ENCODE measurements at places on chromosomes 1 and 21.
A peak's percentile ranks its signal among the peaks of the same experiment; 100 is the strongest.

GRCh38 chr1:22935433-22935832 is 37.2 kb downstream of the LACTBL1 start:
- no peak for DNase-seq

DNA sequence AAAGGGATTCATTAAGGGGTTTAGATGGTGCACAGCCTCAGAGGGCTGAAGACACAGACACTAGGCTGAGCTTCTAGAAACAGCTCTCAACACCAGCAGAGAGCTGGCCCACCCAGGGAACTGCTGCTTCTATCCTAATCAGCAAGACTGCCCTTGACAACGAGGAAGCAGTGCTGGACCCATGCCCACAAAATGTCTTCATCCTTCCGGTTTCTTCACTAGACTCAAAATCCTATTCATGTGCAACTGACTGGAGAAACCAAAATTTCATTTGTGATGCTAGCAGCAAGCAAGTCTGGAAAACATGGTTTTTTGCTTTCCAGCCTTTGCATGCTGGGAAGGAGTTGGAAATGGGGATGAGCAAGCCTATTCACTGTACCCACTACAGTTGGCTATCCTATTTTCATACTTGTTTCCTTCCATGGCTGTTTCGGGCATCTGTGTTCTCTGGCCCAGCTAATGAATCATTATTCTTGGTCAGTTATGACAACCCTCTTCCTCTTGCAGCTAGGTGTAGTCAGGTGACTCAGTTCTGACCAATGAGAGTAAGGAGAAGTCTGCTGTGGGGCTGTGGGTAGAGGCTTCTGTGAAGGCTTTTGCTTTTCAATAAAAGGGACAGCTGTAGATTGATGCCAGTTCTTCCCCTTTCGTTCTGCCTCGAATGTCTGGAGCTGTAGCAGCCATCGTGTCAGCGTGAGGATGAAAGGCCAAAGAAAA is 14.6 kb upstream of the TMEM61 start:
- DNase-seq = no peak

- peak; percentile 34 for DNase-seq
These were observed 43.0 kb downstream of the SLC9A1 start for GRCh38 chr1:27111626-27112573.

- DNase-seq = no peak
These were observed 209.9 kb upstream of the DEPDC1 start for GRCh38 chr1:68706639-68707317.

- DNase-seq = no peak
These were observed 504.1 kb upstream of the ADGRL2 start for GRCh38 chr1:81296601-81297000.

GRCh38 chr1:159942632-159943277 is 2.7 kb downstream of the IGSF9 start:
- no peak for DNase-seq

DNA sequence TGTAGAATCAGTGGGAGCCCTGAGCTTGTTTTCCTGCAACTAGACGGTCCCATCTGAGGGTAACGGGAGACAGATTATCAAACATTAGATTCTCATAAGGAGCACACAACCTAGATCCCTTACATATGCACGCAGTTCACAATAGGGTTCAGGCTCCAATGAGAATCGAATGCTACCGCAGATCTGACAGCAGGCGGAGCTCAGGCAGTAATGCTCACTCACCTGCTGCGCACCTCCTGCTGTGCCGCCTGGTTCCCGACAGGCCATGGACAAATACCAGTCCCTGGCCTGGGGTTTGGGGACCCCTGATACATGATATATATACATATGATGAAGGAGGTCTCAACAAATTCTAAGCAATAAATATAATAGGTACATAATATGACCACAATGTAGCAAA is 19.7 kb upstream of the SMIM12 start:
- no peak for DNase-seq

DNA sequence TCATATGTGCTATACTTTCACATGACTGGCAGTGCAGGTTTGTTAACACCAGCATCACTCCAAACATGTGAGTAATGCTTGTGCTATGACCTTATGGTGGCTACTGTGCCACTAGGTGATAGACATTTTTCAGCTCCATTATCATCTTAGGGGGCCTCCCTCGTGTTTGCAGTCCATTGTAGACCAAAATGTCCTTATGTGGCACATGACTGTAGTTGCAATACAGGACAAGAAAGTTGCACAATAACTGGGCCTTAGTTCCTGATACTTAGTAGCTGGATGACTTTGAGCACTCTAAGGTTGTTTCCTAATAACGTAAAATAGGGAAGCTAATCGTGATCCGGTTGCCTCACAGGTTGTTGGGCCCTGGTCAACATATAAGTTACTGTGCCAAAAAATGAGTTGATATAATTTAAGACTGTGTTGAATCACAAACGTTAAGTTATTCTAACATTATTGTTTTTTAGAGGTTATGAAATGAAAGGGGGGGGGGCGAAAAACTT is 511 bp upstream of the SNX27 start:
- DNase-seq = no peak

GRCh38 chr1:8598060-8598724 is 219.2 kb downstream of the RERE start:
- no peak for DNase-seq

DNA sequence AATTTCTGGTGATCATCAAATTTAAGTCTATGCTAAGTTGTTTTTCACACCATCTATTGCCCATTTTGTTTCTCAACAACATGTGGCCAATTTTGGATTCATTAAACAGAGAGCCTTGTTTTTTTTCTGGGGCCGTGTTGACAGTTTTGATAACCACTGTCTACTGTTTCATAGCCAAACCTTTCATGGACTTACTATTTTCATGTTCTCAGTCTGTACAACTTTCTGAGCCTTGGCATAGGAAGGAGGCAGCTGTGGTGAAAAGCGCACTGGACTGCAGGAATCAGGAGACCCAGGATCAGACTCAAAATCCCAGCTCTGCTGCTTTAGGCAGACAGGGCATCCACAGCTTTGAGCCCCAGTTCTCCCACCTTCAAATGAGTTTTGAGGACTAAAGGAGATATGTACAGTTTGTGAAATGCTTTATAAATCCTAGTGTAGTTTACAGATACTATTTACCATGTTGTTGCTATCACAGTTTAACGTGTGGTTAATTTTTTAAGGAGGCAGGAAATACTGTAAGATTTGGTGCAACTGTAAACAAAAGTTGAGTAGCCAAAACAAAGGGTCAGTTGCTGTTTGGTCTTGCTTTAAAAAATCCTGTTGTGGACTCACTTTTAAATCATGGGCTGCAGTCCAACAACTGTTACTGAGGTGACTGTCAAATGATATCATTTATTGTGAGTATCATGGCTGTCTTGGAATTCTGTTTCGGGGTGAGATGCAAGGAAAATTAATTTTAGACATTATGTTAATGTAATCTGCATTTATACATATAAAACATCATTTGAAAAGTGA is 2.9 kb downstream of the MACO1 start:
- no peak for DNase-seq

GRCh38 chr1:17204546-17205440 is at the start of gene PADI1:
TSS of gene PADI1 (plus strand) at chr1:17205128. CDS start at chr1:17205218, 90 bp downstream.
- no peak for DNase-seq

- no peak for DNase-seq
These were observed 26.3 kb downstream of the SLC37A1 start for GRCh38 chr21:42539931-42540343.

DNA sequence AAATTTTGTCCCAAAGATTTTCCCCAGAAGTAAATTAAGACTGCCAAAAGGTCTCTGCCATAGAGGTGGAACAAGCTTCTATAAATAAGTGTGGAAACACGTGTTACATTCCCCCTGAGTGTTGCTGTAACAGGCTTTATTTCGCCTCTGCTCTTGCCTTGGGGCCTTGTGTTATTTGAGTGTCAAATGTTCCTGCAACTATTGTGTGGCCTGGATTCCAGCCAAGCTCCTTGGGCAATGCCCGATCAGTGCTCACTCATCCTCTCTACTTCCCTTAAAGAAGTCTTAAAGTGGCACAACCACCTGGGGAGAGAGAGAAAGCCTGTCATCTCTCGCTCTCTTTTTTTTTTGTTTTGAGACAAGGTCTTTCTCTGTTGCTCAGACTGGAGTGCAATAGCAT is 156.7 kb downstream of the NR5A2 start:
- no peak for DNase-seq

DNA sequence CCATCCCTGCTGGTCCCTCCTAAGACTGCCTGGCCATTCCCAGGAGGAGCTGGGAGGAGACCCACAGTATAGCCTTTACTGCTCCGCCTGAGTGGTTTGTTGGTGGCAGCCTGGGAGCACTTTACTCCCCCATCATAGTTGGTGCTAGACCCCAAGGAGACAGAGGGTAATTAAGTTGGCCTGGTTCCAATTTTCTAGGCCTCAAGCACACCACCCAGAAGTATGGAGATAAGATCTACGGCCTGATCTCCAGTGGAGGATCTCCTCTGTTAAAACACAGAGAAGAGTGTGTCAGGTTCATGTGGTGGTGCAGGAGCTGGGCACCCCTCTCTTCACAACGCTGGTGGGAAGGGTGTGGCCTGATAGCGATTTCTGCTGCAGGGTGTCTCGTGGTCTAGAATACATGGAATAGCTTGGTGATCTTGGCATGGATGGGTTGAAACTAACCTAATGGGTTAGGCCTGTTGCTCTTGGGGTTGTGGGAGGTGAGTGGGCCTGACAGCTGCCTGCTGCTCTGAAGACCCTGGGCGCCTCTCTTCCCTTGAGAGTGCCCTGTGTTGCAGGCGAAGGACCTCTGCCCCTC is 68.5 kb downstream of the FASLG start:
- DNase-seq = no peak

- DNase-seq = no peak
These were observed 190.2 kb upstream of the LRRC7 start for GRCh38 chr1:69377507-69377906.

DNA sequence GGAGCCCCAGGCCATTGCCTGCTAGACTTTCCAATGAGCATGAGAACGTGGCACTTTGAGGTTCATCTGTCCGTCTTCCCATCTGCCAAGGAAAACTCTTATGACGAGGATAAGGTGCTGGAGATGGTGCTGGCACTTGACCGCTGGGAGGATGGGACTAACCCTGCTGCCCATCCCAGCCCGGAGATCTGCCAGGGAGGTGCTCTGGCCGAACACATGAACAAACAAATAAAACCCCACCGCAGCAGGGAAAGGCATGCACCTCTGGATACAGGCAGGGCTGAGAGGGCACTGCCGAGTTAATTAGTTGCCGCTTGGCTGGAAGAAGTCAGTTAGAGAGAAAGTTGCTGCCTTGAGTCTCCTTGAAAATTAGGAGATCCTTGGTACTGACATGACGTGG is 308.4 kb downstream of the AJAP1 start:
- no peak for DNase-seq

GRCh38 chr1:37085393-37085792 is 51.1 kb upstream of the GRIK3 start:
- DNase-seq = no peak

- DNase-seq = no peak
These were observed 316.8 kb downstream of the PTBP2 start for GRCh38 chr1:97038410-97038809.

DNA sequence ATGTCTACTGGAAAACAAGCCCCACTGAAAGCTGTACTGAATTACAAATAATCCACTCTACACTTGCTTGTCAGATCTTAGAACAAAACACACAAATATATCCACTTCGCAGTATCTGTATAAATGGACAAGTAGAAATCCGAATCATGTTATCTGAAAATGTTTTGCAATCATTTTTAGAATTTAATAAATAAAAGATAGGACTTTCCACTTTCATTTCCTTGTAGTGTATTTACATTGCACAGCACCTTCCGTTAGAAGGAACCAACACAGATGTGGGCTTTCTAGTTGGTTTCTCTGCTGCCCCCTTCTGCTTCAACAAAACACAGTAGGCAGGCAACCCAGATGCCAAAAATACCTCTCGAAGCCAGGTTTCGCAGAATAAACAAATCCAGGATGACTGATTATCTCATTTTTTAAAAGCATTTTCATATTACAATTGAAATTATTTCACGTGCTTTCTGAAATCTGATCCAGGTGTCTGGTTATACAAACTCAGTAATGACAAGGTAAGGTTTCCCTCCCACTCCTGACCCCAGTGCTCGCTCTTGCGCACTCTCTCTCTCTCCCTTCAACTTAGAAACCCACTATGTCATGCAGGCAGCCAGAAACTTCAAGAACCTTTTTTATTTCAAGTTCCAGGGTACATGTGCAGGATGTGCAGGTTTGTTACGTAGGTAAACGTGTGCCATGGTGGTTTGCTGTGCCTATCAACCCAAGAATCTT is 389.9 kb downstream of the SMYD3 start:
- no peak for DNase-seq

DNA sequence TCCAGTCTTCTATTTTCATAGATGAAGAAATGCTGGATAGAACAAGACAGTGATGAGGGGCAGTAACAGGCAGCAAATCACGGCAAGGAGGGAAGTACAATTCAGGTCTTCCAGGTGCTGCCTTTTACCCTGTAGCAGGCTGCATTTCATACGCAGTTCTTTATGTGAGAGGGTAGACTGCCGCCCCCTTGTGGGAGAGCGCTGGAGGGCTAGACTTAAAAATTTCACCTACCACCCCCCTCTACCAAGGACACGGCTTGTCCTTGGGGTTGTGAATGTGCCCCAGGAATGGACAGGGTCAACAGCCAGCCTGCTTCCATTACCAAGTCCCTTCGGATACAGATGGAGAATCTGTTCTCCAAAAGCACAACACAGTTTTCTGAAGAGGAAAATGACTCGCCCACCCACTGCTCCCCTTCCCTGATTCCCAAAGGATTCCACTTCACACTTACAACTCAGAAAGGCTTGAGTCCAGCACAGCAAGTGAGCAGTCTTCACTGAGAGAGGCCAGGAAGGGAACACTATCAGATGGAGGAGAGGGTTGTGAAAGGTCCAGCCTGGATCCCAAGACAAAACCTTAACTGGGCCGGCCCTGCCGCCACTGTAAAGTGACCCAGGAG is 7.4 kb downstream of the WDR77 start:
- DNase-seq = peak; percentile 37

GRCh38 chr1:960363-961131 is at the start of gene KLHL17:
TSS of gene KLHL17 (plus strand) at chr1:960584. CDS start at chr1:960694, 110 bp downstream.
- DNase-seq = peak; percentile 66

DNA sequence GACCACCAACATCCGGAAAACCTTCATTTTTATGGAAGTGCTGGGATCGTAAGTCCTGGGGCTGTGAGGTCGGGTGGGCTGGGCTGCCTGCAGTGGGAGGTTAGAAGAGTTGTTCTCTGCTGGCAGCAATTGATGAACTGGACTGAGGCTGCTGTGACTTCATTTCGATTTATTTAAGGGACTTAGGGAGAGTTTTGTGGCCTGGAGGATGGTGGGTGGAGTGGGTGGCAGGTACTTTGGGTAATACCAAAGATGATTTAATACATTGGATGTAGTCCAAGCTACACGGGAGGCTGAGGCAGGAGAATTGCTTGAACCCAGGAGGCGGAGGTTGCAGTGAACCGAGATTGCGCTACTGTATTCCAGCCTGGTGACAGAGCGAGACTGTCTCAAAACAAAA is 11.5 kb downstream of the CAMK1G start:
- DNase-seq = no peak

GRCh38 chr1:108708691-108709660 is 3.7 kb upstream of the FNDC7 start:
- DNase-seq = no peak
